ENCODE measurements at places on chromosomes 5 and 9.

- DNase-seq = no peak
Measured at GRCh38 chr5:150159741-150160179, 4.1 kb upstream of the PDGFRB start.

- DNase-seq = peak; percentile 89
Measured at GRCh38 chr5:138464008-138464387, 1.3 kb upstream of the EGR1 start.

DNA sequence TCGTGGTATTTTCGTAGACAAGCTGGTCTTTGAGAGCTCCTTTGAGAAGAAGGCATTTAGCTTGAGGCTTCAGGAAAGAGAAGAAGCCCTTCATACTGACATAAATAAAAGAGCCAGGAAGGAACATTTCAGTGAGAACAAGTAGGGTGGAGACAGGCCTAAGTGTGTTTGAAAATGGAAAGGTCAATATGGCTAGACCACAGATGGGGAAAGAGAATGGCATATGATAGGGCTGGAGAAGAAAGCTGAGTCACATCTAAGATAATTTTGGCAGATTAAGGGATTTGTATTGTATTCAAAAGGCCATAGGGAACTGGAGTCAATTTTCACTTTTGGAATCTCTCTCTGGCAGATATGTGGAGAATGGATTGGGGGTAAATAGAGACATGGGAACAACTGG is 374.9 kb downstream of the TMEM38B start:
- DNase-seq = no peak

- no peak for DNase-seq
Measured at GRCh38 chr5:77628840-77629508, 9.5 kb downstream of the OTP start.

DNA sequence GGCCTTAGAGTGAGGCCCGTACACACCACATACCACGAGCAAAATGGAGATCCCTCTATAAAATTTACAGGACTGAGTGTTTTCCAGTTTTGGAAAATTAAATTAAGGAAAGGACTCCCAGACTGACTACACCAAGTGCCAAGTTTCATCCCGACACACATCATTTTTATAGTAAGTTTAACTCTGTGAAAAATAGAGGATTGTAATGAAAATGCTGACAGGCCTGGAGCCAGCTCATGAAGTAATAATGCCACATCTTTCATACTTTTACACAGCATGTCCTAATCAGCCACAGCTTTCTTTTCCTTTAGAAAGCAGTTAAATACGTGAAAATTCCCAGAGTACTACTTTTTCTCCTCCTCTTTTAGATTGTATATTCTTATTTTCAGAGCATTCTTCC is 169.2 kb downstream of the SAXO1 start:
- no peak for DNase-seq
